Frontal cortex (tissue), 4 donors: ENCODE measurements at places on chromosomes 13 and 19. TPM values are rescaled to one million over a fixed set of nuclear protein-coding genes. Genes with fewer than 3 reads are reported as not detected.

- DNase-seq: no peak
Measured at GRCh38 chr19:4933528-4933927, 24.2 kb downstream of the UHRF1 start.

ZNF20 gene
- 6.1 TPM for total RNA-seq

DNA sequence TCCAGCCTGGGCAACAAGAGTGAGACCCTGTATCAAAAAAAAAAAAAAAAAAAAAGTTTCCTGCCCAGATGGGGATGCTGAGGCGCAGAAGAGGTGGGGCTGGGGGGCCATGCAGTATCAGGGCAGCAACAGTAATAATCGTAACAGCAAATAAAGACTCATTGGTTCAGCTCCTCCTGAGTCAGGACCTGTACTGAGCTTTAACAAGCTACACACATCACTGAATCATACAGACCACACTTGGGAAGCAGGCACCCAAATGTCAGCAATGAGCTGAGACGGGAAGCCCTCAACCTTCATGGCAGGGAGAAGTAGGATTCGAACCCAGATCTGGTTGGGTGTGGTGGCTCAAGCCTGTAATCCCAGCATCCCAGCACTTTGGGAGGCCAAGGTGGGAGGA is 10.6 kb upstream of the DPF1 start:
- no peak for DNase-seq

GRCh38 chr19:41784743-41785142 is 11.6 kb upstream of the CEACAM3 start:
- no peak for DNase-seq

ADGRE2 gene
- total RNA-seq: under 0.01 TPM

NXNL1 gene
- not detected for total RNA-seq

GRCh38 chr13:29994911-29995595 is 144.6 kb upstream of the UBL3 start:
- DNase-seq: no peak

GRCh38 chr19:12731337-12731736 is 3.1 kb downstream of the TRIR start:
- no peak for DNase-seq

DNA sequence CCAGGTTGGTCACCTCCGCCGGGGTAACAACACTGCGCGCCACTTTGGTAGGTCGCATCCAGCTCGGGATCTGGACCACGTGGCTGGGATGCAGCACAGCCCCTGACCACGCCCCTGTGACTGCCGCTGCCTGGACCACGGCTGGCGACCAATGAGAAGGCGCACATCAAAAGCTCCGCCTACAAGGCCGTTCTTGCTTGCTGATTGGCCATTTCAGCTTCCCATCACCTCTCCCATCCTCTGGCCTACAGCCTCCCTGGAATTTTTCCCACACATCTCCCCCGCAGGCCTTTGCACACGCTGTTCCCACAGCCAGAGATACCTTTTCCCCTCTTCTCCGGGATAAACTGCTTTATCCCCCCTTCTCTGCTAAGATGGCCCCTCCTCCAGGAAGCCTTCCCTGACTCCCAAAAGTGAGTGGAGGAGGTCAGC is 12.5 kb upstream of the MAP1S start:
- no peak for DNase-seq

DNA sequence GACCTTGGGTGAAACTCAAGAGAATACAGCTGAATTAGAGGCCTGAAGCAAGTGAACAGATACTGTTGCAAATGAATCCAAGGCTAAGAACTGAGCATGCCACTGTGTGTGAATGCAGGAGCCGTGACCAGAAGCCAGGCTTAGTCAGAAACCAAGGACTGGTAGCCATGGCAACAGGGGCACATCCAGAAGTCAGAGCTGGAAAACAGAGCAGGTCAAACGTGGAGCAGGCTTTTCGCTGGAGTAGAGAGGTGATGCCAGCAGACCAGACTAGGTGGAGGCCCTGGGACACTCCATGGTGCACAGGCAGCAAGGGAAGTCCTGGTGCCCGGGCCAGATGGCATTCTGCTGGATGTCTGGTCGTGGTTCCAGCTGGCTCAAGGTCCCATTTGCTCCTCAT is 564.1 kb downstream of the PCDH9 start:
- no peak for DNase-seq

DOCK6 gene
- 4.1 TPM for total RNA-seq

GRCh38 chr13:64925284-64925683 is 2304.9 kb downstream of the PCDH9 start:
- no peak for DNase-seq

KMT5C gene
- total RNA-seq: 5.7 TPM

GTF3A gene
- total RNA-seq: 94.6 TPM

GRCh38 chr19:19372656-19373416 is 32.6 kb upstream of the GATAD2A start:
- DNase-seq: no peak

ZNF729 gene
- total RNA-seq: not detected

GRCh38 chr19:2813235-2814160 is 6.2 kb upstream of the ZNF554 start:
- peak; percentile 29 for DNase-seq

PSG11 gene
- not detected for total RNA-seq

DNA sequence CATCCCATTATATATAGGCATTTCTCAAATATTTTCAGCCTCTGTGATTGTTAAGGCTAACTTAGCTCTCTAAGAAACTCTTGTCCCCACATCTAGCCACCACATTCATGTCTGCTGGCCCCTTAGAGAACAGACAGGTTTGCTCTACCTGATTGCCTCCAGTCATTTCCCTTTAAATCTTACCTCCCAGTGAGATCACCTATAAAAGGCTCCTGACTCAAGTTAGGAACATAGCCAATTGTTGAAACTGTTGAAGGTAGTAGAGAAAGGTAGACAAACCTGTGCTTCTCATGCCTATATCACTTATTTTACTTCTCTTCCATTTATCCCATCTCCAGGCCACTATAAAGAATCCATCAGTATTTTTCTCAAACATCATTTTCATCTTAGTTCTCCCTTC is 771.4 kb downstream of the DIAPH3 start:
- DNase-seq: no peak

DNA sequence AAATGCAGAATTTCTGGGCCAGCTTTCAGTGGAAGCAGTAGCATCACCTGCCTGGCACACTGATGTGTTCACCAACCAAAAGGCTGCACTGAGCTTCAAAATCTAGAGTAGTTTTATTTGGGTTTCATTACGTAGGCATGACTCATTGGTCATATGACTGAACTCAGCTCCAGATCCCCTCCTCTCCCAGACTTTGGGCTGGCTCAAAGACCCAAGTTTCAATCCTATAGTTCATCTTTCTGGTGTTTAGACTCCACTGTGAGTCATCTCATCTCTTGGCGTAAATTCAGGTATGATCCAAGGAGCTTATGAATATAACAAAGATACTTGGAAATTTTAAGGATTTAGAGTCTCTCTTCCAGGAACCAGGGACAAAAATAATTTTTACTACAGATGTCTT is 17.7 kb downstream of the ZMYM5 start:
- no peak for DNase-seq

DNA sequence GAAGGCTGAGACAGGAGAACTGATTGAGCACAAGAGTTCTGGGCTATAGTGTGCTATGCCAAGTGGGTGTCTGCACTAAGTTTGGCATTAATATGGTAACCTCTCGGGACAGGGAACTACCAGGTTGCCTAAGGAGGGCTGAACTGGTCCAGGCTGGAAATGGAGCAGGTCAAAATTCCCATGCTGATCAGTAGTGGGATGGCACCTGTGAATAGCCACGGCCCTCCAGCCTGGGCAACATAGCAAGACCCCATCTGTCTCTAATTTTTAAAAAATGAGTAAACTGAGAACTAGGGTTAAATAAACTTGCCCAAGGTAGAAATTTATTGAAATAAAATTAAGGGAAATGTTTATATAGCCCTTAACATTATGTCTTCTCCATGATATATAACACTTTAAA is 17.0 kb upstream of the INTS6 start:
- DNase-seq: no peak

GRCh38 chr19:10580979-10581631 is 6.0 kb downstream of the AP1M2 start:
- peak; percentile 85 for DNase-seq

- no peak for DNase-seq
Measured at GRCh38 chr19:49463960-49464740, 9.9 kb upstream of the FLT3LG start.

DNA sequence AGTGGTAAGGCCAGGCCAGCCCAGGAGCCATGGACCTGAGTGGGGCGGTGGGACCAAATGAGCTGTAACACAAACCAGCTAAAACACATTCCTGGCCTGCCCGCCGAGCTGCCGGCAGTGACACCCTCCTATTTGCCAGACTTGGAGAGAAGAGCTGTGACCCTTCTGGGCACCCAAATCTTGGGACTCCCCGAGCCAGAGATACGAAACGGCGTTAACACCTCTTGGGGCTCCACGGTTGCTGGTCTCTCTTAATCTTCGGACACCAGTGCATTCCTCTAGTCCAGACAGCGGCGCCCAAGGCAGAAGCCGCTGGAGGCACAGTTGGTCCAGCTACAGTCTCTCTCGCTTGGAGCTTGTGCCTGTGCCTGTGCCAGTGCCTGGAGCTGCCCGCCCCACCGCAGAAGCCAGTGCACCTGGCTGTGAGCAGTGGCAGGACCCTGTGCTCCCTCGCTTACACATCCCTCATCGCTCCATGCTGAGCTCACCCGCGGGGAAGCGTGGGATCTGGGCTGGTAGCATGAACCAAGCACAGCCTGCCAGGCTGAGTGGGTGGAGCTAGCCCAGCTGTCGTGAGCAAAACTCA is 147.2 kb upstream of the KLHL1 start:
- no peak for DNase-seq

RFC3 gene
- total RNA-seq: 15.9 TPM

RPS19 gene
- total RNA-seq: 395 TPM

- DNase-seq: no peak
Measured at GRCh38 chr13:79459906-79460305, 21.0 kb upstream of the NDFIP2 start.

DNA sequence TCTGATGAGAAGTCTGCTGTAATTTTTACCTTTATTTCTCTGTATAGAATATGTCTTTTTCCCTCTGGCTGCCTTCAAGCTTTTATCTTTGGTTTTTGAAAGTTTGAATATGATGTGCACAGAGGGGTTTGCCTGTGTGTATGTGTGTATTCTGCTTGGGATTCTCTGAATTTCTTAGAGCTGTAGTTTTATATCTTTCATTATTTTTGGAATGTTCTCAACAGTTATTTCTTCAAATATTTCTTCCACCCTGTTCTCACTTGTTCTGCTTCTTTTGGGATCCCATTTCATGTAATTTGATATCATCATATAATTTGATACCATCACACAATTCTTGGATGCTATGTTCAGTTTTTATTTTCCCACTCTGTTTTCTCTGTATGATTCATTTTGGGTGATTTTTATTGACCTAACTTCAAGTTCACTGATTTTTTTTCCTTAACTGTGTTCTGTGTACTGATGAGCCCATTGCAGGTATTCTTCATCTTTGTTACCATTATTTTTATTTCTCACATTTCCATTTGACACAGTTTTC is 7.5 kb downstream of the COG3 start:
- DNase-seq: no peak
